C1 segment of cervical spinal cord (tissue), 14 donors: ENCODE measurements at places on chromosomes 7 and 10.

DNA sequence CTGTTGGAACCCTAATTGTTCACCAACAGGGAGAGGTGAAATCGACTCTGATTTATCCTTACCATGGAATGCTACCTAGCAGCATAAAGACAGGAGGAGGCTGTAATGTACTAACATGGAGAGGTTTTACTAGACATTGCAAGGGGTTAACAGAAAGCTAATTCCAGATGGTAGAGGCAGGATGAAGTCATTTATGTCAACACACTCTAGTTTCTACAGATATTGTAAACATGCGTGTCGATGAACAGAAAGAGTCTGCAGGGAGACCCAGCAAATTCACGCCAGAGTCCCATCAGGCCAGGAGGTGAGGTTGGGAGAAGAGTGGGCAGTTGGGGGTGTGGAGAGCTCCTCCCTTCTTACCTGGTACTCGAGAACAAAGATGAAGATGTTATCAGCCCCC, 7.0 kb downstream of the NPC1L1 start:
- DNase-seq = no peak

DNA sequence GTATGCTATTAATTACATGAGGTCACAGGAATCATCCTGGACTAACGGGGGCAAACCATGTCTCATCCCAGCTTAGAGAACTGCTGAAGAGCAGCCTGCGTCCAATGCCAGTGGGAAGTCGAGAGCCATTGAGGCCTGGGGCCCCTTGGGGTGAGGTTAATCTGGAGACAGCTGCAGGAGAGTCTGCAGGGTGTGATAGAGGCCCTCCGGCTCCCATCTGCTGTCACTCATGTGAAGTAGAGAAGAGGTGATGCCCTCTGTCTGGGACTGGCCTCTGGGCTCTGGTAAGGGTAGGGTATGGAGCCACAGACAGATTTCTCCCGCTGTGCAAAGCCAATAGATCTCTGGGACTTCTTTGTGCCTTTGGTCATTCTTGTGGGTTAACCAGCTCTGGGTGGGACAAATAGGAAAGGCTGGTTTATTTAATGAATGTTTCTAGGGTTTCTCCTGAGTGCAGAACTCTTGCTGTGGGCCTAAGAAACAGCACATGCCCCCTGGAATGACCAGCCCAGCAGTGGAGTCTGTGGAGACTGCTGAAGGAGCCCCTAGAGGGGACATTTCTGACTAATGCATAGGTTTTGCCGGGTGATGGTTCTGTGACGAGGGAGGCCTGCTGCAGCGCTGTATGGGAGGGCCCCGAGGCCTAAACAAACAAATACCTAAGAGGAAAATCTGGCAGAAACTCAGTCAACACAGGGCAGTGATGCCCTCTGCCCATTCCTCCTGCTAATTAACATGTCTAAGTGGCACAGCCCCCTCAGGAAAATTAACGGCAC, 34.5 kb downstream of the CRHR2 start:
- no peak for DNase-seq

- no peak for DNase-seq
Observed at GRCh38 chr10:57018452-57018851, 657.4 kb upstream of the ZWINT start.

DNA sequence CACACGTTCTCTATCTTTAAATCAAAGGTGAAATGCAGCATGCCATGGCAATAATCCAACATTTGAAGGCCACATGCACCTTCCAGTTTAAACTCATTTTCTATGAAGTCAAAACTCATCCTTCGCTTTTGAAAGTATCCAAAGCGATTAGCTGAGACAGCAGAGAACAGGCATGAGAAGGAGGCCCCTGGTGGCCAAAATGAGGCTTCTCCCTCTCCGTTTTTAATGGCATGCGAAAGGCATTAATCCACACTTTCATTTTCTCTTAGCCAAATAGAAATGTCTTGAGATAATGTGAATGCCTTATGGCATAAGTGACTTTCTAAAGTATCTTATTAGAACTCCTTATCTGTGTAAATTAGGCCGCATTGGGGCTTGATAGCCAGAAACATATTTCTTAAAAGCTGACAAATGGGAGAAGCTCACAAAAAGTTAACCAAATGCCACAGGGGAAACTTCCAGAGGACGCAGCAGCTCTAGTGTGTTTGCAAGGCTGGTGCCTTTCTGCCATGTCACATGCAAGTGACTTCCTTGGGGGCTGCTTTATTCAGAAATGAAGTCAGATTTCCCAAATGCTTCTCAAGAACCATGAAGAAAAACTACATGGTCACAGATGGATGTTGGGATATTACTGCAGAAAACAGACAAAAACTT, 1189.6 kb downstream of the SORCS1 start:
- no peak for DNase-seq

- peak; percentile 25 for DNase-seq
Observed at GRCh38 chr10:89301232-89301631, 614 bp upstream of the IFIT2 start.

- DNase-seq = no peak
Observed at GRCh38 chr10:52105301-52105700, 208.8 kb upstream of the DKK1 start.

DNA sequence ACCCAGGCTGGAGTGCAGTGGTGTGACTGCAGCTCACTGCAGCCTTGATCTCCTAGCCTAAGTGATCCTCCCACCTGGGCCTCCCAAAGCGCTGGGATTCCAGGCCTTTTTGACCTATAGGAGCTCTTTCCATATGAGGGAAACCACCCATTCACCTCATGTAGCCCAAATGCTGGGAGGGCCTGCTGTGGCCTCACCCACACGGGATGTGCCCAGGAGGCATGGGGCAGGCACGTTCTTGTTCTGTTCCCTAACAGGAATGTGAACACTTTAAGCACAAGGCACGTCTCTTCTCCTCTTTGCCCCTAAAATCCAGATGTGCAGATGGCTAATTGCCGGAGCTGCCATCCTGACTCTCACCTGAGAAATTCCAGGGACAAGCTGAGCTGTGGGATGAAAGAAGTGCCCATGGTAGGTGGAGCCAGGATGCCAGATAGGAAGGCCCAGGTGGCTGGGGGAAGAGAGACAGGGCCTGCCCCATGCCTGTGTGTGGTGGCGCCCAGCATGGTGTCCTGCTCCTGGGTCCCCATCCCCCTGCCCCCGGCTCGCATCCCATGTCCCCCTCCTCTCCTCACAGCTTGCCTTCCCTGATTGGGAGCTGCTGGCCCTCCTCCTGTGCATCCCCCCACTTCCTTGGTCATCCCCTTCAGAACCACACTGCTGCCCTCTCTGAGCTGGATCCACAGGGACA, 17.3 kb downstream of the CAMK2B start:
- no peak for DNase-seq

- no peak for DNase-seq
Observed at GRCh38 chr10:31148951-31149350, 117.3 kb upstream of the ZNF438 start.

- no peak for DNase-seq
Observed at GRCh38 chr10:130231251-130231741, 95.1 kb downstream of the GLRX3 start.
